ENCODE measurements at places on chromosomes 5 and 9.

- peak; percentile 8 for DNase-seq
Observed at GRCh38 chr5:99105216-99105615, 176.4 kb upstream of the CHD1 start.

DNA sequence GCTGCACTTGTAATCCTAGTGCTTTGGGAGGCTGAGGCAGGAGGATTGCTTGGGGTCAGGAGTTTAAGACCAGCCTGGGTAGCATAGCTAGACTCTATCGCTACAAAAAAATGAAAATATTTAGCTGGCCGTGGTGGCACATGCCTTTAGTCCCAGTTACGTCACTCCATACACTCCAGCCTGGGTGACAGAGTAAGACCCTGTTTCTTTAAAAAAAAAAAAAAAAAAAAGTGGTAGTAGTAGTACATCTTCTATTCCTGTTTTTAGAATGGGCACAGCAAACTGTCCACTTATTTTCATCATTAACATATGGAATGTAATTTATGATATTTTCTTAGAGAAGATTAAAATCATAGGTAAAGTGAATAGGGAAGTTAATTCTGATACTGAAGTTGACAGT, 48.2 kb downstream of the TRIO start:
- no peak for DNase-seq

DNA sequence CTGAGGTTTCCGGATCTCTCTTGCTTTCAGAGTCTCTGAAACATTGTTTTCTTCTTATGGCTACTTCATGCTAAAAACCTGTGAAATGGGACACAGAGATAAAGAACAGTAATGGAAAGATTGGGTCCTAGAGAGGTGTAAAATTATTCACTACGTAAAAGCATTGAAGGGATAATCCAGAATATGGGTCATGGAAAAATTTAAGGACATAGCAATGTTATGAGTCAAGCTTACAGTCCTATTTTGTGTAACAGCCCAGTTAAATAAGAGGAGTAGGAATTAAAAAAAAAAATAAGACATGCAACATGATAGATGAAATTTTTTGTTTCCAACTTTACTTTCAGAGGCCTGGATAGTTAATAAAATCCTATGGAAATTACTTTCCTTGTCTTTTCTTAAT, 61.9 kb upstream of the ELL2 start:
- no peak for DNase-seq

GRCh38 chr9:19517202-19517942, 108.6 kb downstream of the ACER2 start:
- peak; percentile 58 for DNase-seq

DNA sequence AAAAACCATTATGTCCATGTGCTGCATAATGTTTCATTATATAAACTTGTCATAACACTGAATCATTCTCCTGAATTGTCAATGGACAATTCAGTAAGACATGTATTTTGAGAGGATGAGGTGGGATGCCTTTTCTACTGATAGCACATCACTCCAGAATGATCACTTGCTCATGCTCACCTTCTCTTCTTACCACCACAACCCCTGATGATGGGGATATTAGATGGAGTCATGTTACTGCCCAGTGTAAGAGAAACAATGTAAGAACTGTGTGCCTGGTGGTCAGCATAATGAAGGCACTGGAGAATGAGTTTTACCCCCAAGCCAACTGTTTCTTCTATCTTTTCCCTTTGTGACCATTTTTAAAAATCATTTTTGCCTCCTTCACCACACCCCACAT, 198.8 kb downstream of the ADAMTSL1 start:
- no peak for DNase-seq

- DNase-seq, result peak; percentile 58
Observed at GRCh38 chr5:59062986-59063683, 480.3 kb downstream of the RAB3C start.

- no peak for DNase-seq
Observed at GRCh38 chr5:147360816-147361215, 126.0 kb downstream of the STK32A start.

GRCh38 chr9:91532325-91532724, 108.7 kb upstream of the NFIL3 start:
- no peak for DNase-seq

- no peak for DNase-seq
Observed at GRCh38 chr9:136773386-136774044, 9.2 kb upstream of the LCN15 start.

DNA sequence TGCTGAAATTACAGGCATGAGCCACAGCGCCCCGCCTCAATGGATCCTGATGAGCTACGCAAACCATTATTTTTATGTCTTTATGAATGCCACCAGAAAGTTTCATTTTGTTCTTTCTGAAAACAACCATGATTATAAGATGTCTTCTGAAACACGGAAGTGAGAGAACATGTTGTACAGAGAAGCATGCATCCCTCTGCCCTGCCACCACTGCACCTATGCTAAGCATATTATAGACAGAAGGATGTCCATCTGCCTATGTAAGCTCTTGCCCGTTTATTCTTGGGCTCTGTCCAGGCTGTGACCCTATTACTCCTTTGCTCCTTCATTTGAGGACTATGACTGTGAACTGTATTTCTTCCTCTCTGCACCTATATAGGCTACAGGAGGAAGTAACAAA, 74.3 kb downstream of the GRAMD2B start:
- DNase-seq, result no peak

GRCh38 chr9:84397151-84397728, 56.7 kb upstream of the SLC28A3 start:
- peak; percentile 52 for DNase-seq

DNA sequence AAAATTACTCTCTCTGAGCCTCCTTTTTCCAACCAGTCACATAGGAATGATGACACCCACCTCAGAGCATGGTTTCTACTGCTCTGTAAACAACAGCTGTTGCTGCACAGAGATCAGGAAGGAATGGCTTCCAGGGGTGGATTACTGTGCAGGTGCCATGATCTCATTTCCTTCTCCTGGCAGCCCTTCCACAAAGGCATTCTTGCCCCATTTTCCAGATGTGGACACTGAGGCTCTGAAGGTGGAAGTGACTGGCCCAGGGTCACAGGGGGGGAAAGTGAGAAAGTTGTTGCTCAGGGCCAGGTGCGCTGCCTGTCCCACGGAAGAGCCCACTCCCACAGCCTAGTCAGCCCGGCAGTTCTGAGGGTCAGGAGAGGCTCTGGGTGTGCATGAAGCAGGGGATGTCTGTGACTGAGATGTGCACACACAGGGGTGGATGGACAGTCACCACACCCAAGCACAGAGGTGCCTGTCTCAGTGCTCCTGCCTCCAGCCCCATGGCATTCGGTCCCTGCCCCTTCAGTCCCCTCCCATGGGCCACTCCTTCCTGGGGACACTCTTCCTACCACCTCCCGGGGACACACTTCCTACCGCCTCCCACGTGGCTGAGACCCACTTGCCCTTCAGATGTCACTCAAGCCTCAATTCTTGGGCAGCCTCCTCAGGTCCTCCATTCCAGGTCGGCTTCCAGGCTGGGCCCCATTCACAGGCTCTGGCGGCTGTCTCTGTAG, 17.0 kb downstream of the FGFR4 start:
- DNase-seq, result no peak

DNA sequence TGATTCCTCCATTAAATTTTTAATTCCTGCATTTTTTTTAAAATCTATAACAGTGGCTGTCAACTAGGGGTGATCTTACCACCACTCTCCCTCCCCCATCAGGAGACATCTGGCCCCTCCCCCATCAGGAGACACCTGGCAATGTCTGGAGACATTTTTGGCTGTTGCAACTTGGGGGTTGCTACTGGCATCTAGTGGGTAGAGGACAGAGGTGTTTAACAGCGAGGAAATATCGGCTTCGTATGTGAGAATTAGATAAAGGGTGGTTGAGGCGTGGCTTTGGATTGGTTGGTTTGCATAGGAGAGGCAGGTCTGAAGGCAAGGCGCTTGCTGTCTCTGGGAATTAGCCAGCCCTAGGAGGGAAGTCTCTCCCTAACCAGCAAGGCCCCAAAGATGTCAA, 10.5 kb downstream of the CDHR2 start:
- no peak for DNase-seq

GRCh38 chr9:125758986-125759763, 12.0 kb downstream of the PBX3 start:
- no peak for DNase-seq

GRCh38 chr5:135246923-135247795, 151.9 kb downstream of the MACROH2A1 start:
- DNase-seq, result no peak

- no peak for DNase-seq
Observed at GRCh38 chr5:61381968-61382367, 49.9 kb downstream of the ZSWIM6 start.

GRCh38 chr9:97440160-97440559, 28.3 kb downstream of the TDRD7 start:
- DNase-seq, result no peak

- DNase-seq, result no peak
Observed at GRCh38 chr5:153983885-153984284, 54.8 kb downstream of the FAM114A2 start.

GRCh38 chr5:65204966-65205365, 276.8 kb downstream of the ADAMTS6 start:
- no peak for DNase-seq

DNA sequence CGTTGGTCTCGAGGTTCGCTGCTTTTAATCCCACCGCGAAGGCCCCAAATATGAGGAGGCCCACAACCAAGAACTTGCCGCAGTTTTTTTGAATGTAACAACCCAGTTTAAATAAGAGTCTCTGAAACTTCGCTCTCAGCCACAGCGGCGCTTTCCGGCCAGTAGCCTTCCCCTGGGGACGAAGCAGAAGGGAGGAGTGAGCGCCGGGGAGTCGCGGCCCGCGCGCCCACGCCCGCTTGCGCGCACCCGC, 10.4 kb downstream of the PTCH1 start:
- no peak for DNase-seq

GRCh38 chr9:9214066-9214465, 1398.7 kb downstream of the PTPRD start:
- DNase-seq, result no peak

DNA sequence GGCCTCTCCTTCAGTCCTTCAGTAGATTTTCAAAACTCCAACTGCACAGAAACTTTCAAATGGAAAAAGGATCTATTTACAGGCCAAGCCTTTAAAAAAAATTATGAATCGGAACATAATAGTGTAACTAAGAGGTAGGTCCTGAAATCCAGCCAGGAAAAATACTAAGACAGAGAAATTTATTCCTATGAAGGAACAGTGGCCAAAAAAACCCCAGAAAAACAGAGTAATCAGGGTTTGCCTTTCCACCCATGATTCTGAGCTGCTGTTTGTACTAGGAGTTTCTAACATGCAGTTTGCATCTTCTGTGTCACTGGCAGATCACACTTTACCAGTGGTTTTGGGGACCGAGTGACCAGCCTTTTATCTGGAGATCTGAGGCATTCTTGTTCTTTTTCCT, 93.1 kb upstream of the TMED7 start:
- no peak for DNase-seq

- DNase-seq, result no peak
Observed at GRCh38 chr9:979983-980382, 3.5 kb downstream of the DMRT3 start.

- DNase-seq, result no peak
Observed at GRCh38 chr5:138724470-138725146, 28.6 kb upstream of the CTNNA1 start.

GRCh38 chr9:129405089-129405826, 215.6 kb downstream of the C9orf50 start:
- DNase-seq, result no peak

- no peak for DNase-seq
Observed at GRCh38 chr5:89703817-89704216, 705.7 kb downstream of the CETN3 start.

GRCh38 chr5:142201471-142201887, 92.9 kb downstream of the NDFIP1 start:
- DNase-seq, result no peak

- DNase-seq, result peak; percentile 47
Observed at GRCh38 chr5:133993185-133993936, 11.4 kb downstream of the VDAC1 start.

DNA sequence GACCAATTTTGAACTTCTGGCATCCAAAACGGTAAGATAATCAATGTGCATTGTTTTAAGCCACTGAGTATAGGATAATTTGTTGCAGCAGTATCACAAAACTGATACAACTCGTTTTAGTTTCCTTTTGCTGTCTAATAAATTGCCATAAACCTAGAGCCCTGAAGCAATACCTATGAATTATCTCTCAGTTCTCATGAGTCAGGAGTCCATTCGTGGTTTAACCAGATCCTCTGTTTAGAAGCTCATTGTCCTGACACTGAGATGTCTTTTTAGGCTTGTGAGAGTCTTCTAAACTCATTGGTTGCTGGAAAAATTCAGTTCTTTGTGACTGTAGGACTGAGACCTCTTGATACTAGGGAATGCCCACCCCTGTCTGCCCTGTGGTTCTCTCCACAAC, 262.9 kb downstream of the SEMA5A start:
- DNase-seq, result no peak

GRCh38 chr5:164934561-164934960, 1429.1 kb downstream of the MAT2B start:
- no peak for DNase-seq

DNA sequence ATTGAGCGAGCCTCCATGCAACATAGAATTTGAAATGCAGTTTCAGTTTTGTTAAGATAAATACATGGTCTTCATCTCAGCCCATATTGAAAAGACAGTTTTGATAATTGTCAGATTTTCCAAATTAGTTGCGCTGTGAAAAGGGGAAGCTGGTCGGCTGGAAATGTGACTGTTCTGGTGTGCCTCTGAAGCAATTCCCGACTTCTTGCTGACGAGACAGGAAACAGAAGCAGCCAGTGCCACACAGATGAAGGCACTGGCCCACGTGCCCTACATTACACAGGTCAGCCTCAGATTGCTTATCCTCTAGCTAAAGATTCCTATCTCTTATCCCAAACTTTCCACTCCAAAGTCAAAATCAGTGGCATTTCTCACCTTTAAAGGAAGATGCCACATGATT, 214.1 kb upstream of the TLE4 start:
- no peak for DNase-seq

- DNase-seq, result no peak
Observed at GRCh38 chr5:66454186-66455078, 141.8 kb upstream of the MAST4 start.

- no peak for DNase-seq
Observed at GRCh38 chr5:149011084-149011483, 51.8 kb downstream of the SH3TC2 start.

- DNase-seq, result no peak
Observed at GRCh38 chr5:102715082-102715807, 39.9 kb upstream of the PAM start.

- no peak for DNase-seq
Observed at GRCh38 chr5:58268268-58268667, 191.6 kb downstream of the PLK2 start.
